ENCODE measurements at places on chromosomes 1 and 21. TPM values are rescaled to one million over a fixed set of nuclear protein-coding genes. Genes with fewer than 3 reads are reported as not detected.

HSPG2 gene
- 15.0 TPM for polyA plus RNA-seq

MEGF6 gene
- 10.0 TPM for polyA plus RNA-seq

GNG4 gene
- polyA plus RNA-seq, result 0.19 TPM

HCRTR1 gene
- not detected for polyA plus RNA-seq

OLFML3 gene
- polyA plus RNA-seq, result 6.1 TPM

ACOT11 gene
- polyA plus RNA-seq, result 0.30 TPM

PADI1 gene
- 0.03 TPM for polyA plus RNA-seq

- DNase-seq, result peak; percentile 22
Measured at GRCh38 chr1:228894442-228894989, 159.2 kb downstream of the RHOU start.

GRCh38 chr1:108817811-108818210 is 39.1 kb downstream of the AKNAD1 start:
- no peak for DNase-seq

DNA sequence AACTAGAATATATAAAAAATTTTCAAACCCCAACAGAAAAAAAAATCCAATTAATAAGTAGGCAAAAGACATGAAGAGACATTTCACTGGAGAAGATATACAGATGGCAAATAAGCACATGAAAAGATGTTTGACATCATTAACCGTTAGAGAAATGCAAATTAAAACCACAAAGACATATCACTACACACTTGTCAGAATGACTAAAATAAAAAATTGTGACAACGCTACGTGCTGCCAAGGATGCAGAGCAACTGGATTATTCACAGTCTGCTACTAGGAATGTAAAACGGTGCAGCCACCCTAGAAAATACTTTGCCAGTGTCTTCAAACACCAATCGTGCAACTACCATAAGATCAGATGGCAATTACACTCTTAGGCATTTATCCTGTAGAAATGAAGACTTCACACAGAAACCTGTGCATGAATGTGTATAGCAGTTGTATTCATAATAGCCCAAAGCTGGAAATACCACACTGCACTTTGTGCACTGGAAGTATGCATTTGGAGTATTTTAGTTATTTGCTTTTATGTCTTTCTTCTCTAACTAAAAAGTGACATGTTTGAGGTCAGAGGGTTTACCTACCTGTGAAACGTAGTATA is 75.3 kb upstream of the PALMD start:
- no peak for DNase-seq

- no peak for DNase-seq
Measured at GRCh38 chr1:168288311-168289052, 7.8 kb downstream of the TBX19 start.

DNA sequence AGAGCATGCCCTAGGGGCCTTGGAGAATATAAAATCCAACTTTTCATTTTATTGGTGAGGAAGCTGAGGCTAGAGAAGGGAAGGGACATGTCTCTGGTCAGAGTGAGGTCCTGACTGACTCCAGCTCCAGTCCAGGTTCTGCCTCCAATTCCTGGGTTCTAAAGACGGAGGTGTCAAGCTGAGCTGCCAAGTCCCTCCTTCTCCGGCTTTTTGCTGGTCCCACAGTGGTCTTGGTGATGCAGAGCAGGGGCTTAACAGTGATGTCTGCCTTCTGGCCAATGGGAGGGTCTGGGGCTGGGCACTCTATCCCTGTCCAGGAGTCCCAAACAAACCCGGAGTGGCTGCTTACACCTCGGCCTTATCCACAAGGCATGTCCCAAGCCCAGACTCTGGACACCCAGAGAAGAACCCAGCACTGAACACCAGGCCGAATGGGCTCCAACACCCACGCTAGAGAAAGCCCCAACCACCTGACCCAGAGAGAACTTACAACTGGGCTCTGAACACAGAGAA is 104.8 kb downstream of the EBNA1BP2 start:
- DNase-seq, result no peak

DNA sequence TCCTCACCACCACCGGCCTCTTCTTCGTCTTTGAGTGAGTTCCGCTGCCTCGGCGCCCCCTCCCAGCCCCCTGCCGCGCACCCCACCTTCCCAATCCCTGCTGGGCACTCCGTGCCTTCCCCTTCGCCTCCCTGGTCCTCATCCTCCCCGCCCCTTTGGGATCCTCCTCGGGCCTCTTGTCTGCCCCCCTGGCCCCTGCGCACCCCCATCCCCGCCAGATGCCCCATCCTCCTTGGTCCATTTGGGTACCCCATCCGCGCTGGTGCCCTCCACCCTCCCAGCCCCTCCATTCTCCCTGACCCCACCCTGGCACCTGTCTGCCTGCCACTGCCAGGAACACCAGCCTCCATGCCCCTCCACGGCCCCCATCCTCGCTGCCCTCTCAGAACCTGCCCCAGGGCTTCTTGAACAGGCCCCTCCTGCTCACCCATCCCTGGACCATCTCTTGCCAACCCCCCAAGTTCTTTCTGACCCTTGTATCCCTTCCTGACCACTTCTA is 667 bp downstream of the ZDHHC18 start:
- peak; percentile 82 for DNase-seq

DNA sequence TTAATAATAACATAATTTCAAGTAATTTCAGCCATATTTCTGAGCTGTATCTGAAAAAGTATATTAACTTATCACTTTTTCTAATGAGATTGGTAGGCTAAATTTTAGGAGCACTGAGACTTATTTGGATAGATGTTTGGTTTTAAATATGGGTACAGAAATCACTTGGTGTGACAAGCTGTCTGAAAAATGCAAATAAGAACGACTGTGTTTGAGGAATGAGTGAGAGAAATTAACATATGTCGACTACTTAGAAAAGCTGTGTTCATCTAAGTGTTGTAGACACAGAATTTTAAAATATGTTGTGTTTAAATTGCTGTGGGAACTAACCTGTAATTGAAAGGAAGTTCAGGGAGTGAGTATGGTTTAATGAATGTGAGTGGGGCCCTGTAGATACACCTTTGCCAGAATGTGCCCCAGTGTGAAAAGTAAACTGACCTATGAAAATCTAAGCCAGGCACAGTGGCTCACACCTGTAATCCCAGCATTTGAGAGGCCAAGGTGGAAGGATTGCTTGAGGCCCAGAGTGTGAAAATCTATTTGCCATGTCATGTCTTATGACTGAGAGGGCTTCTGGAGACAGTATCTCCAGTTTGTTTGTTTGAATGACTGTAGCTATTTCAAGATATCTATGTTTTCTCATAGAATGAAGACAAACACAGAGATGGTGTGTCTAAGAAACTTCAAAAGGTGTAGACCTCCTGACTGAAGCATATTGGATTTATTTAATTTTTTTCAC is 53.8 kb upstream of the LRRC8C start:
- DNase-seq, result no peak

- no peak for DNase-seq
Measured at GRCh38 chr1:33342041-33342723, 21.3 kb upstream of the A3GALT2 start.

DNA sequence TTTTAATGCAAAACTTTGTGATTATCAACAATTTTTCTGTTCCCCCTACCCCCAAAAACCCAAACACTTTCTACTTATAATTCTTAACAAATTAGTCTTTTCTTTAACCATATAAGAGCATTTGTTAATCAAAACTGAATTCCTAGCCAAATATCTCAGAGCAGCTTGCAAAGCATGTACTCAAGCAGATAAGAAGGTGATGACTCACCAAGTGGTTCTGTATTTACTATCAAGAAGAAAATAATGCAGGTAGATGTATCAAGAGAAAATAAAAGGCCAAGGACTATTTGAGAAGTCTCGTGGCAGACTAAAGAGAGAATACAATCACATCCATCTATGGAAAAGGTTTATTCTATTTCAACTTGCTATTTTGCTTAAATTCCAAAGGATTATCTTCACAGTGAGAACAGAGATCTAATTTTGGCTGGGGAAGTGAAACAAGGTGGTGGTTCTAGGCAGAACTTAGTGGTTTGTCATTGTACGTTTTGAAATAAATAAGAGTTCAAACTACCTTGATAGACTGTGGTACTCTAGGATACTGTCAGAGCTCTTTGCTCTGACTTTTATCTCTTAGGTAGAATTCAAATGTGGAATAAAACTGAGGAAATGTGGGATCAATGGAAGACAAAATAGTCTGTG is 94.7 kb upstream of the NRIP1 start:
- no peak for DNase-seq

- no peak for DNase-seq
Measured at GRCh38 chr21:17823846-17824245, 4.7 kb upstream of the C21orf91 start.

- no peak for DNase-seq
Measured at GRCh38 chr1:184524248-184524647, 137.4 kb downstream of the C1orf21 start.

DNA sequence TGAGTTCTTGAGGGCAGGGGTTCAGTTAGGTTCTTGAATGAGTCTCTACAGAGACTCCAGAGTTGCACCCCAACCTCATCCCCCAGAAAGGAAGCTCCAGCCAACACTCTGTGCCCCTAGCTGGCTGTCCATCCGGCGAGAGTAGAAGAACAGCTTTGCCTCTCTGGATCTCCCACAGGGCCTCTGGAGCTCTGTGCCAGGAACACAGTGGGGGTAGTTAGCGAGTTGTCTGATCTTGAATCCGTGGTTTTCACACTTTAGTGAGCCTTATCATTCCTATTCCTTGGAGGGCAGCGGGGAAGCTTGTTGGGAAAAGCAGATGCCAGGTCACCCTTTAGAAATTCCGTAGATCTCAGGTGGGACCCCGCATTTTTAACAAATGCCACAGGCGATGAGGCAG is 45.0 kb downstream of the STUM start:
- no peak for DNase-seq

DNA sequence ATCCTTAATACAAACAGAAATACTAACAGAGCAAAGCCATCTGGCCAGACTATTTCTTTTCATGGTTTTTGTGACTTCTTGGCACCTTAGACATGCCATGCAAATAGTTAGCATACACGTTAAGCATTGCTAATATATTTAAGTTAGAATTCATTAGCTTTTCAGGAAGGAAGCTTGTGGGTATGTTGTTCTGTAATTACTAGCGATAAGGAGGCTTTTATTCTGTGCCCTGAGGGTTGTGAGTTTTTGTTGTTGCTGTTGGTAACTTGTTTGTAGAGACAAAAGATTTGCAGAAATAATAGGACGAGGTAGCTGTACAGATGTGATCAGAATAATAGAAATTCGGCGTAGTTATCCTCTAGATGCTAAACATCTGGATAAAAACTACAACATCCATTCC is 305.3 kb downstream of the TM2D1 start:
- no peak for DNase-seq

DNA sequence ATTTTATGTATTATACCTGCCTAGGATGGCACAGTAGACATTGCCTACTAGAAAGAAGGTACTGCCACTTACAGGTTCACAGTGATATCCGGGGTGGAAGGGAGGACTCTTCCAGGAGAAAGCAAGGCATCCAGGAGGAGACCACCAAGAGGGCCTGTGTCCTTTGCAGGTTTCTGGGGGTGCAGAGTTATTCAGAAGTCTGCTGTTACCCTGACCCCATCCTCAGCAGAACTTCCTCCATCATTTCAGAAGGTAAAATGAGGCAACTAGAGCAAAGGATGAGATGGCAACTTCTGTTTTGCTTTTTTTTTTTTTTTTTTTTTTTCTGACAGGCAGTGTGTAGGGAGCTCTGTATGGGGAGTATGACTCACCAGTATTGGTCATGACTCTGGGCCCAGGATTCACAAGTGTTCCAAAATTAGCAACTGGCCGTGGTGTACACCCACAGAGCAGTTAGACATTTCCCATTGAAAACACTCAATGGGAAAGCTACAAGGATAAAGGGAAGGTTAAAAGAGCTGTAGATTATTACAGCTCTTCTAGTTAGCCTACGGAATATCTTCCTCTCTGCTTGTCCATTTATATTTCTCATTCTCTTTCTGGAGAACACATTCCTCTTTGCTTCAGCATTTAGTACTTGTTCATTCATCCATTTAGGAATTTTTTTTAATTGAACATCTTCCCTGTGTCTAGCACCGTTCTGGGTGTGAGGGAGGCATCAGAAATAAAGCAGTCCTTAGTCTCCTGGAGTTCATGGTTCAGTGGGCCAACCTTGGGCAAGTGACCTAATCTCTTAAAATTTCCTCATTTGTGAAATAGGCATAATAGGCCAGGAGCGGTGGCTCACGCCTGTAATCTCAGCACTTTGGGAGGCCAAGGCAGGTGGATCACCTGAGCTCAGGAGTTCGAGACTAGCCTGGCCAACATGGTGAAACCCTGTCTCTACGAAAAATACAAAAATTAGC is 50.5 kb upstream of the PPP2R5A start:
- DNase-seq, result no peak

DNA sequence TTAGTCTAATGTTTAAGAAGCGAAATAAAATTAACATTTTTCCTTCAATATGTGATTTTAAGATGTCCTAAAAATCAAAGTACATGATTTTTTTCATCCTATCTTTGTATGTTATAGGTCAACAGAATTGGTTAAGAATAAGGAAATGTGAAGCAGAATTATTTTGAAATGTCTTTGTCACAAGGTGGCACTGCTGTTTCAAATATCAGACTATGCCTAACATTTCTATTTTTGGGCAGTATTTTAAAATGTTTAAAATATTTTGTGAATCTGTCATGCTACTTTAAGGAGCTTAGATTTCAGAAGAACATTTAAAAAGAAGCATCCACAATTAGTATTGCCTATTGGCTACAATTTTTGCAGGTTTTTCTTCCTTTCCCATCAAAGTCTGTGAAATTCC is 38.7 kb downstream of the AMY1C start:
- no peak for DNase-seq

DNA sequence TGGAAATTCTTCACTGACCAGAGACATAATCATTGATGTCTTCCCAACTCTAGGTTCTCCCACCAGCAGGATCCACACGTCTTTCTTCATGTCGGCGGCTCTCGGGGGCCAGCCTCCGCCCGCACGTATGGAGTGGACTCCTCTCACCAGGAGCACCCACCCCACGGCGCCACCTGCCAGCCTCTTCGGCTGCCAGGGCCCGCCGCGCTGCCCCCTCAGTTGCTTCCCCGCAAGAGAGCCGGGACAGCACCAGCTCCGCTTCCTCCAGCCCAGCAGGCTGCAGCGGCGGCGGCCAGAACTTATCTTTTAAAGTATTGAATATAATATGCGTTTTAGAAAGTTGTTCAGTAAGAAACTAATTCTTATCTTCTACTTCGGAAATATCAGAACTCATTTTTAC is 273.5 kb downstream of the LIPI start:
- no peak for DNase-seq

DNA sequence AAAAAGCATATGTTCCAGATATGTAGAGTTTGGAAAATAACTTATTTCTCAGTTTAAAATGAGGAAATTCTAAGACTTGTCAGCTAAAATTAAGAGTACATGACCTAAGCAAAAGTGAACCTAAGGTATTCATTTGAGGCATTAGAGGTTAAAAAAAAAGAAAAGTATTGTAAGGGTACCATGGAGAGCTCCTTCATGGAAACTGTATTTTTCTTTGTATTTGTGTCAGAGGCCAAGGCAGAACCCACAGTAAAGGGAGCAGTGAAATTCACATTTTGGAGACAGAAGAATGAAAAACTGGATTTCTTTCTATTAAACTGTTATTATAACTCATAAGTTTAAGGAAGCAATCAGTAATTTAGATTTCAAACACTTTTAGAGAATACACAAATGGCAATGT is 1494.8 kb downstream of the KCNT2 start:
- DNase-seq, result no peak
